Regular cardiac myocyte (primary cell): ENCODE measurements at places on chromosomes 11 and 22. TPM values are rescaled to one million over a fixed set of nuclear protein-coding genes. Genes with fewer than 3 reads are reported as not detected.

UBQLN3 gene
- not detected in 2 replicates for total RNA-seq

MS4A4A gene
- not detected in 2 replicates for total RNA-seq

CCDC83 gene
- total RNA-seq = under 0.01 TPM in 1 of 2 replicates, not detected in the other

CASP1 gene
- total RNA-seq = 7.1 and 14.7 TPM in 2 replicates

OR2D2 gene
- 0.28 and 0.38 TPM in 2 replicates for total RNA-seq

OR6A2 gene
- 0.19 and 0.28 TPM in 2 replicates for total RNA-seq

PATE4 gene
- total RNA-seq = not detected in 2 replicates

PEX16 gene
- total RNA-seq = 20.3 and 21.4 TPM in 2 replicates

SMTNL1 gene
- total RNA-seq = not detected in 2 replicates

MACROD1 gene
- 8.1 and 21.7 TPM in 2 replicates for total RNA-seq

KIAA0930 gene
- total RNA-seq = 23.4 and 27.9 TPM in 2 replicates
